ENCODE measurements at places on chromosomes 7 and 10.

DNA sequence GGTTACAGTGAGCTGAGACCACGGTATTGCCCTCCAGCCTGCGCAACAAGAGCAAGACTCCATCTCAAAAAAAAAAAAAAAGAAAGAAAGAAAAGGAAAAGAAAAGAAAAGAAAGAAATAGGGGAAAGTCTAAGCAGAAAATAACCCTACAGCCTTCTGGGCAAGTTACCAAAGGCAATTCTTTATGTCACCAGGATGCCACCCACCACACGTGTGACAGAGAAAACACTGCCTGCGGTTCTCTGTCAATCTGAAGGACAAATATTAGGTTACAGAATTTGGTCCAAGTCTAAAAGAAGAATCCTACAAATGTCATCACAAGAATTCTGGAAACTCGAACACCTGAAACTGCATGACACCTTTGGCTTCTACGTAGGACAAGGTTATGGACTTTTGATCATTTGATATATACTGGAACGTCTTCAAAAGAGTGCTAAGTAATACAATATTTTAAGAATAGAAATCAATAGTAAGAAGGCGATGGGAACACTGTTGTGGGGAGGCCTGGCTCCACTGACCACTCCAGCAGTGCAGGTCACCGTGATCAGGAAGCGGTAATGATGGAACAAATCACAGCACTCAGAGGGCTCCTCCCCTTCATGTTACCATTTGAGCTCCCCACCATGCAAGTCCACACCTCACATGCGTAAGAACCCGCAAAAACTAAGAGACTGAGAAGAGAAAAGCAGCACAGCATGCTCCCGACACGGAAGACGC is 75.8 kb downstream of the MAD1L1 start:
- DNase-seq = no peak

DNA sequence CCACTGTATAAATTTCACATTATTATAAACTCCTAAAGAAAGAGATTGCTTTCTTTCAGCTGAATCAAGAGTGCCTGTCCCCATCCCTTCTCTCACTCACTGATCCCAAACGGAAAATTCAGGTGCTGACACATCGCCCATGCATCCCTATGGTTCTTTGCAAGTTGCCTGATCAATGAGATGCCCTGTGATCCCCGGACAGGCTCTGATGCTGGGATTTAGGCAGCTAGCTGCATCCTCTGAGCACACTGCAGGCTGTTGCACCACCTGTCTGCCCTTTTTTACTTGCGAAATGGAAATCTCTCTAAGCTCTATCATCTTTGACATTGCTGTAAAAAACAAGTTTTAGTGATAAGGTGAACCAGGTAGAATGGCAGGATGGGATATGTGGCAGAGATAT is 456.5 kb downstream of the GATA3 start:
- no peak for DNase-seq

- DNase-seq = peak; percentile 79
Observed at GRCh38 chr10:89275383-89275782, 23.8 kb upstream of the LIPA start.

DNA sequence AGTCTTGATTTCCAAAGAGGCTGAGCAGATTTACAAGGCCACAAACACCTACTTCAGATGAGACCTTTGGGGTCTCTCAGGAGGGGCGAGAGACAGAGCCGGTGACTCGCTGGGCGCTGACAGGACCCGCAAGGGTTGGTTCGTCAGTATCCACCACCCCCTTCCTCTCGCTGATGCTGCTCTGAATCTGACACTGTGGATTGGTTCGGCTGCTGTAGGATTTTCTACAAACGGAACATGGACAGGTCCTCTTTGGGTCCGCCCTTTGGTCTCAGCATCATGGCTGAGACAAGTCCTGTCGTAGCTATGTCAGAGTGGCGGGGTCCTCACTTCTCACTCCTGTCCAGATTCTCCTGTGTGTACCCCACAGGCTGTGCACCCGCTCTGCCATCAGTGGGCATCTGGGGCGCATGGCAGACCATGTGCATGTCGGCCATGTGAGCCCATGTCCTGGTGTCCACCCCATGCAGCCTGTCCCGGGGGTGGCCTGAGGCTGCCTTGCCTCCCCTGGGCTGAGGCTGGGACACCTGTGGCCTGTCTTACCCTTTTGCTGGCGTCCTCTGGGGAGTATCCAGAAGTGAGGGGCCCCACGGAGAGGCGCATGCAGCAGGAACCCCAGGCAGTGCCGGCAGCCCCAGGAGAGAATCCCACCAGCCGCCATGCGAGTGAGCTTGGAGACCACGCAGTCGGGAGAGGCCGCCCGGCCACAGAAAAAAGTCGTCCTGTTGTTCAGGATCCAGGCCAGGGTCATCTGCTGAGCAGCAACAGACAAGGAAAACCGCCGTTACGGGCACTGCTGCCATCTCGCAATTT is 21.6 kb upstream of the FAM20C start:
- DNase-seq = no peak

DNA sequence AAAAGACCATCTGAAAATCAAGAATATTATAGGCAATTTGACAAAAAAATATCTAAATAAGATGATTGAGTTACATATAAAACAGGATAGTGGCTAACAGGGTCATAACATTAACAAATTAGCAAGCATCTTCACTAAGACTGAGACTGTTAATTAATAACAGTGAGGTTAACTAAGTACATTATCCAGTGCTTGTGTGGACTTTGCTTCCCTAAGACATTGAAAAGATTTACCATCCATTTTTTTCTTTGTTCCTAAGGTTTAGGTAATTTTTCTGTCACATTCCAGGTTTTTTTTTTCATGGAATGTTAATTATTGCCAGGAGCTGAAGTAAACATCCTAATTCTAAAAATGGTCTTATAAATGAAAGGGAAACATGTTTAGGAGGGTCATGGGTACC is 227.6 kb downstream of the ANKRD7 start:
- no peak for DNase-seq

DNA sequence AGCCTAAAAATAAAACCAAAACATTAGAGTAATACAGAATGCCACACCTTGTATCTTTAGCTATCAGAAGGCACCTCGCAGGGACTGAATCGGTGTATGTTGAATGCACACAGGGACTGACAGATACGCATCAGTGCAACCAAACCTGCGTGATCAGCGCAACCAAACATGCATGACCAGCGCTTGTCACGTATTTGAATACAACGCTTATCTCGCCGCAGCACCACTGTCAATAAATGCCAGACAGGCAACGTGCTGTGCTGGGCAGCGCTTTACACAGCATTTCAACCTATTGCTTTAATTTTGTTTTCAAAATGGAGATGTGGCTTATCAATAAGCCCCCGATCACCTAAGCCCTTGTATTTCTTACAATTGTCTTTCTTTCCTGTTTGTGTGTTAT is 242.4 kb downstream of the SFMBT2 start:
- no peak for DNase-seq

DNA sequence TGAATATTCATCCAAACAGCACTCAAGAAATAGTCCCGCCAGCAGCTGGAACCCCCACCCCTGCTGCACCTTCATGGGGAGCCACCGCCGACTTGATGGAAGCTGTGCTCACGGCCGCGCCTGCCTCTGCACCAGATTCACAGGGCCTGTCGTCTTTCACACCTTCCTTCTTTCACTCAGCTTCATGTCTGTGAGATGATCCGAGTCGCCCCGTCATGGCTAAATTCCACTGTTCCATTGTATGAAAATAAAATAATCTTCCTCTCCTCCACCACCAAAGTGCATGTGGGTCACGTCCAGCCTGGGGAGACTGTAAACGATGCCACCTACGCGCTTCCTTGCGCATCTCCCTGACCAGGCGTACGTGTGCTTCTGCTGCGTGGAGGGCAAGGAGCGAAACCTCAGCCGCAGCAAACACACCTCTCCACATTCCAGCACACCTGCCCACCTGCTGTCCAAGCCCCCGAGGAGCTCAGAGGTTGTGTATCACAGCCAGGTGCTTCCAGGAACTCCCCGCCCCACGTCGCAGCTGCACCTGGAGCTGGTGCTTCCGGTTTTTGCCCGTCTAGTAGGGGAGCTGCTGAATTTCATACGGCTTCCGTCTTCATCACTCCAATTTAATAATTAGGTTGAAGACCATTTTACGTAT is 137.0 kb downstream of the PTPRN2 start:
- no peak for DNase-seq

- DNase-seq = no peak
Observed at GRCh38 chr10:107517811-107518210, 353.3 kb upstream of the SORCS1 start.

- no peak for DNase-seq
Observed at GRCh38 chr10:102280397-102281101, 35.2 kb downstream of the GBF1 start.

- no peak for DNase-seq
Observed at GRCh38 chr10:4177791-4178190, 392.8 kb upstream of the KLF6 start.

DNA sequence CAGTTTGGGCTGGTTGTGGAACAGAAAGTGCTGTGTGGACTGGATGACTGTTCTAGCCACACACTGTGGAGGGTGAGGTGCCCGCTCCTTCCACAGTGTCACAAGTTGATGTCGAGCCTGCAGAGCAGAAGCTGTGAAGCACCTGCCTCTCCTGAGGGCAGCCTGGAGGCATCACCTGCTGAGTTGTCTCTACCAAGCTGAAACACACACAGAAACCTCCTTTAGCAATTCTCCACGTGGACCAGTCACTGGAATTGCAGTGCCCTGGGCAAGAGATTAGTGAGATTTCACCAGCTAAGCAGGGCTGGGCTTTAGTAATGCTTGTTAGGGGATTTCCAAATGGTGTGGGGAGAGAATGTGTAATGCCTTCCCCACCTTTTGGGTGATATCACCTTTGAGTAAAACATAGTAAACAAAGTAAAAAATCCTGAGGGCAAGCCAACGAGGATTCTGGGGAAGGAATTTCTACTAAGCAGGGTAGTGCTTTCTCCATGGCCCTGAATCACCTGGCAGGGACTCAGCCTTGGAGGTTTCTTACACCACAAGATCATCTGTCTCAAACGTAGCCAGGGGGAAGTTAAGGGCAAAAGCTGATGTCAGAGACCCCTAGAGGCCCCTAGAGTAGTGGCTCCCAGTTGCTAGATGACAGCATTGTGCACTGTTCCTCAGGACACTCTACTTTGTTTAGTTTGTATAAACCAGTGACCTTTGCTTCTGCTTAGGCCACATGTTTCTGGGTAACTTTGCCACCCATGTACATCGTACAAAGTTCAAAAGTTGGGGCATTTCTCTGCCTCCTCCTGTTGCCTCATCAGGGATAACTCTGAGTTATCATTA is 233.1 kb upstream of the IGFBP3 start:
- DNase-seq = peak; percentile 74

- no peak for DNase-seq
Observed at GRCh38 chr10:85934586-85934985, 432.0 kb downstream of the GRID1 start.

- DNase-seq = no peak
Observed at GRCh38 chr7:100822236-100823139, 4.8 kb downstream of the EPHB4 start.

DNA sequence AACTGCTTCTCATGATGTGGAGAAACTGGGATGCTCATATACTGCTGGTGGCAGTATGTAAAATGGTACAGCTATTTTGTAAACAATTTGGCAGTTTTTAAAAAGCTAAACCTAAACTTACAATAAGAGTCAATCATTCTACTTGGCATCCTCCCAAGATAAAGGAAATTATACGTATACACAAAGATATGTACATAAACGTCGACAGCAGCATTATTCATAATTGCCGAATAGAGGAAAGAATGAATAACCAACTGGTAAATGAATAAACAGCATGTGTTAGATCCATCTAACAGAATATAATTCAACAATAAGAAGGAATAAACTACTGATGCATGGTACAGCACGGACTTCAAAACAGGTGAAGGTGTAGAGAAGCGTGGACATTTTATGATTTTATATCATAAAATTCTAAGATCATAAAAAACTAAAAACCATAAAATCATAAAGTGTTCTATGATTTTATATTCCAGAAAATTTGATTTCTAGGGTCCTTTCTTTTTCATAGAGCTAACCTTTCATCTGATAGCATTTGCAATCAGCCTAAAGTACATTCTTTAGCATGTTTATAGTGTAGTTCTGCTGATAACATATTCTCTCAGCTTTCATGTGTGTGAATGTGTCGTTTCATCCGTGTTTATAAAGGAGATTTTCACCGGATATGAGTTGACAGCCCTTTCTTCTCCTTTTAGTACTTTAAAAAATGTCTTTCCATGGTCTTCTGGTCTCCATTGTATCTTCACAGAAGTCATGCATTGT is 261.5 kb downstream of the DIP2C start:
- DNase-seq = peak; percentile 59

GRCh38 chr7:37076668-37077067 is 352.4 kb upstream of the AOAH start:
- no peak for DNase-seq

- peak; percentile 62 for DNase-seq
Observed at GRCh38 chr7:94056796-94057207, 52.6 kb upstream of the BET1 start.

DNA sequence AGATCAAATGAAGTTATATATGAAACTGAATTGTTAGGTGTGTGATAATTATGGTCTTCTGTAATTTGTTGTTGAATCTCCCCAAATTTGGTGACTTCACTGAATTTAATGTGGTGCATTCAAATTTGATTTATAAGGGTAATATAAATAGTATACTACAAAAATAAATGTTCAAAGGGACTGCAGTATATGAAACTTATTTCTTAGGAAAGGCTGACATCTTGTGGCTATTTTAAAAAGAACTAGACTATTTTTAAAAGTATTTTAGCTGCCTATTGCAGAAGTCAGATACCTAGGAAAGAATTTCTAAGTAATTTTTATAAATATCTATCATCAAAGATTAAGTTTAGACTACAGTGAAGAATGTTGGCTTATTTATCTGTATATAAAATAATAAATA is 36.6 kb downstream of the ATRNL1 start:
- peak; percentile 59 for DNase-seq

DNA sequence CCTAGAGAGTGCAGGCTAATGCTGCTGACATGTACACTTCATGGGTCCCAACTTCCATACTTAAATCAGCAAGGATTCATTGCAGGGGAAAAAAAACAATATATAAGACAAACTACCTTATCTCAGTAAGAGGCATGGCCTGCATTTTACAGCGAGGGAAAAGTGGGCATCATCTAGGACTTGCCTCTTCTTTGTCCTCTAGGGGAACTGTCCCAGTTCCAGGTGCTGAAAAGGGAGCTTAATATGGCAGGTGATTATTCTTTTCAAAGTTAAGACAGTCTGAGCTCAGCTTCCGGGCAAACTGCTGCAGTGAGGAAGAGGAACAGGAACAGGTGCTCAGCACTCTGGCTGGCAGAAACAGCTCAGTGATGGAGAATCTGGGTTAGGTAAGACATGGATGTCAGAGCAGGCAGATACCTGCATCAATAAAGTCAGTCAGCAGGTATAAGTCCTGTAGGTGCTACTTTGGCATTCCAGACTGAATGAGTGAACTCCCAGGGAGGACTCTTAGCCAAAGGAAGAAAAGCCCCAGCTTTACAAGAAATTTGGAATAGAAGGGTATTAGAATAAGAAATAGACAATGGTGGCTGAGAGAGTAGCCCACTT is 147.2 kb downstream of the TMEM178B start:
- peak; percentile 22 for DNase-seq

- no peak for DNase-seq
Observed at GRCh38 chr10:86182150-86182549, 184.4 kb downstream of the GRID1 start.

DNA sequence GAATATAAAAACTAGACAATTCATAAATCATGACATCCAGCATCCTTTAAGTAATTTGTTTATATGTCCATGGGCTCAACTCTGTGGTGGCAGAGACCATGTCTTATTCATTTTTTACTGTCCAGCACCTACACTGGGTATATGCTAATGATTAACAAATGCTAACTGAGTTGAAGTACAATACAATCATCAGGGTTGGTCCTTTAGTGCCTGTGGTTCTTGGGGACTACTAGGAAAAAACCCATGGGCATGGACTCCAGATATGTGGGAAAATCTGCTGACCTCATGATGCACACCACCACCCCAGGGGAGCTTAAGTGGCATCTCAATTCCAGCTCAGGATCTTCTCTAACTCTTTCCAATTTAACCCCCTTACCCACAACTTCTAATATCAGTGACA is 85.3 kb upstream of the YAE1 start:
- DNase-seq = no peak
